ENCODE measurements at places on chromosomes 4 and X.

DNA sequence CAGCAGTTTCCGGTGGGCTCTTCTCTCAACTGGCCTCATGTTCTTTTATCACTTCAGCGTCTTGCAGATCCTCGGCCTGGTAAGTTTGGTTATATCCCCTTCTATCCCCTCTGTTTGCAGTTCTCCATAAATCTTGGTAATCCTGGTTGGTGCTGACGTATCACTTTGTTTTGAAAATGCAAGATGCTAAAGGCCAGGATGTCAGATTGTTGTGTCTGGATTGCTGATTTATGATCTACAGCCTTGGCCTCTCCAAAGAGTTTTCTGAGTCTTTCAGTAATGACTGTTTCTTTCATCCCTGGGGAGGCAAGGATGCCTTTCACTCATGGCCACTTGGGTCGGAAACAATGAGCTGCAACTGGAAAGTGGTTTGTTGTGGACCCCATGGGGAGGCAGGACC lies 146.4 kb downstream of the AMMECR1 start:
- DNase-seq: no peak

DNA sequence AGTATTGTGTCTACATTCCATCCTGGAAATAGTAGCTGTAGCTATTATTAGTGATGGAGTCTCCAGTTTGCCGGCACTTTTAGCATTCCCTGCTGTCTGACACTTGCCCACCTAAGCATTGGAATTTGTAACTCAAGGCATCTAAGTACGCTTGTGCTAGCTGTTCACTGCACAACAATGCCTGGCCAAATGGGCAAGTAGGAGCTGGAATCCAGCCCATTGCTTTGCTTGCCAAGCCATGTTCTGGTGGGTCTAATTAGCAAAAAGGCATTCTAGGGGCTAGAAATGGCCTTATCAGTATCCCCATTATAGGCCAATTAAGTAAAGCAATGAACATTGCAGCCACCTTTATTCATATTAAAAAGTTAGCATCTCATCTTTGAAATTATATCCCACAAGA lies 7.8 kb upstream of the CXXC4 start:
- no peak for DNase-seq

- no peak for DNase-seq
Observed at GRCh38 chr4:186166852-186167512, 24.4 kb upstream of the CYP4V2 start.

DNA sequence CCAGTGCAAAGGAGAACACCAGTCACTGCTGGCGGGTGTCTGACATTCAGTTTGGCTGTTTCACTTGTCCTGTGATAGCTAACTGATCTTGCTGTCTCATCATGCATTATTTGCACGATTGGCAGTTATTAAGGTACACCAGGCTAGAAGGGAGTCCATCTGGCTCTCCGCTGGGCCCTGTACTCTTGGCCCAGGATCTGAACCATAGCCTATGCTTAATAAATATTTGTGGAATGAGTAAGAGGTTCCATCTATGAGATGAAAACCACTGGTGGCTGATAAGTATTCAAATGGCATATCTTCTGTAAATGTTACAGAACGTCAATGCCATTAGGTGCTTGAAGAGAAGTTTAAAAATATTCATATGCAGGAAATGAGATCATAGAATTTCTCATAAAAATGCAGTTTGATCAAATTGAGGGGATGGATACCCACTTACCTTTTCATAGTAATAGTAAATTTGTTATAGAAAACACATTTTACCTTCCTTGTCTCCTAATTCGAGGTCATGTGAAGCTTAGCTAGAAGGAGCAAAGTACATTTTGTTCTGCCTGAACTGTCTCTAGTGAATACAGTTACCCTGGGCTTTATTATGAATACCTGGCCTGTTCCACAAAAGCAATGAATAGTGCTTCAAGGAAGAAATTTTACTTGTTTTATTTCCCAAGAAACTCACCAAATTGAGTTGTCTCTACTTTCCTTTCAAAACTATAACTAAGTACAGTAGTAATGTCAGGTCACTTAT lies 213.5 kb downstream of the CBR4 start:
- DNase-seq: no peak

DNA sequence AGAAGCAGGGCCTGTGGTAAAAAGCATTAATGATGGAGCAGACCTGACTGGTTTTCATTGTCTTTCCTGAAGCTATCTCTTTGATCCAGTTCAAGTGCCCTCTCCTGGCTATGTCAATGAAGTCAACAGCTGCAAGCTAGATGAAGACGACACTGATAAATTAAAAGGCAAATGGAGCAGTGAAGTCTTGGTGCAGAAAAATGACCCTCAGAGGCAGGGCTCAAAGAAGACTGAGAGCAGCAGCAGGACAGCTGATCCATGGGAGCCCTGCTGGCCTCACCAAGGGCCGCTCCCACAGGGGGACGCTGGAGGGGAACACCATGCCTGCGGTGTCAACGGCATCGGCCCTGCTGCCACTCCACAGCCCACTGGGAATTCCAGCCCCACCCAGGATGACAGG lies 96.2 kb downstream of the RELL1 start:
- no peak for DNase-seq

DNA sequence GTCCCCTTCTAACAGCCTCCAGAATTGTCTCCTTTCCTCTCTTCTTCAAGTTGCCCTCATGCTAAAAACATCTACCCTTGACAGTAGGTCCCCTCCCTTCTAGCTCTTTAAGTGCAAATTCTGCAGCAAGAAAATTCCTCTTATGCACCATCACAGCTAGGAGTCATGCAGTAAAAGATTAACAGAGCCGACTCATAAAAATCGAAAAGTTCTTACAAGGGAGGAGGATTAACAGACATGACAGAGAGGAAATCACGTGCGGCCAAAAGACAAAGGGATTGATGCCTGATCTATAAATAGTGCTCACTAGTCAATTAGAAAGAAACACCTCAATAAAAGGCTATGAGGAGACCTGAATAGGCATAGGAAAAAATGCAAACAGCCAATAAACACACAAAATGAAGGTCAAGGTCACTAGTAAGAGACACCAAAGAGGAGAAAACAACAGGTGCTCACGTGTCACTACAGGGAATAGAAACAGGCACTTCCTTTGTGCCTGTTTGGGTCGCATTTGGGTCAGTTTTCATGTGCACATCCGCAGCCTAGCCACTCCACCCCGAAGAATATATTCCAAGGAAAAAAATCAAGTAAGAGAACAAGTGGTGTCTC lies 3.4 kb downstream of the RNF212 start:
- DNase-seq: no peak

DNA sequence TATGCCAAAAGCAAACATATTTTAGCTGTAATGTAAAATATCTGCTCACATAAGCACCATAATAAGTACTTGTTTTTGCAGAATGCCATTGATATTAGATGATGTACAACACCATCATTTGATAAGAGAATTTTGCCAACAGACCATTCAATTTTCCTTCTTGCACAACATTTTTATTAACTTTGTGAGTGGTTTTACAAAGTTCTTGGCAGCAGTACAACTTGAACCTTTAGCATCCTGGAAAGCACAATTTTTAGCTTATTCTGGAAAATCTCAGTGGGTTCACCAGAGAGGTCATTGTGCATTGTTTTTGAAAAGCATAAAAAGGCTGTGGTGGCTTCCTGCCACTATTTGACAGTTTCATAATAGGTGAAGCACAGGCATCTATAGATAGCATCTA lies 26.4 kb upstream of the REPS2 start:
- DNase-seq: no peak

DNA sequence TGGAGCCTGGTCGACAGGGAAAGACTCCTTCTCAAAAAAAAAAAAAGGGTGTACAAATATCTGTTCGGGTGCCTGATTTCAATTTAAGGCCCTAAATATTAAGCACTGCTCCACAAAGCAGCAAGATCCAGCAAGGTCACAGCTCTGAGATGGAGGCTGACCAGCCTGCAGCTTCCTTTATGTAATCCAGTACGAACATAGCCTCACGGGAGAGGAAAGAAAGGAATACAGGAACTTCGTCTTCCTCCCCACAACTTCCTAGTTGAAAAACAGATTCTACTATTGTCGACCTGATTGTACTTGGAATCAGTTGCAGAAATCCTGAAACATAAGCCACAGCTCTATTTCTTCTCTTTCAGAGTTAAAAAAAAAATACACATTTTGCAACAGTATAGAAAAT lies 53.5 kb upstream of the TBC1D9 start:
- no peak for DNase-seq

GRCh38 chr4:110139111-110139510 lies 59.3 kb downstream of the ELOVL6 start:
- DNase-seq: no peak

DNA sequence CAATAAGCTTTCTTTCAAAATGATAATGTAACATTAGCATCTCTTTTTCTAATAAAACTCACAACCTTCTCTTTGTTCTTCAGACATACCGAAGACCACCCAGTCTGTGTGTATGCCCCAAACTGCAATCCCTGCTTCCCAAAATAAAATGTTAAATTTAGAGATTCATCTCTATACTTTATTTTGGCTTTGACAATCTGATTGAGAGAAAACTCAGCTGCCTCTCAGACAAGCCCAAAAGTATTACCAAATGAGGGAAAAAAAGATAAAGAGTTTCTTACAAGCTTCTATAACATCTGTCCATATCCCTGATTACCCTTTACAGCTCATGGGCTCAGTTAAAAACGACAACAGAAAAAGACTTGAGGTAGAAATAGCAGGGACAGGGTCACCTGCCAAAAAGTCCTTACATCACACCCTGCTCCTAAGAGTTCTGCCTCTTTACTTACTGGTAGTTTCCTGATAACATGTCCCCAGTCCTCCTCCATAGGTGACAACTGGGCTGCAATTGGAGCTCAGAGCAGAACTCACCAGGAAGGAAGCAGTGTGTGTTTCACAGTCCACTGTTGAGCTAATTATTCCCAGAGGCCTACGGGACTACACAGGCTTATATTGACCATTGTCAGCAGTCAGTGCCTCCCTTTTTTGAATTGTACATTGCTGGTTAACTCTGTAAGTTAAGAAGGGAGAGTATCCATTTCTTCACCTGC lies 70.9 kb upstream of the FAM9C start:
- no peak for DNase-seq

GRCh38 chr4:138948918-138949317 lies 66.7 kb upstream of the NOCT start:
- no peak for DNase-seq

GRCh38 chrX:3728454-3728853 lies 15.0 kb upstream of the PRKX start:
- no peak for DNase-seq

DNA sequence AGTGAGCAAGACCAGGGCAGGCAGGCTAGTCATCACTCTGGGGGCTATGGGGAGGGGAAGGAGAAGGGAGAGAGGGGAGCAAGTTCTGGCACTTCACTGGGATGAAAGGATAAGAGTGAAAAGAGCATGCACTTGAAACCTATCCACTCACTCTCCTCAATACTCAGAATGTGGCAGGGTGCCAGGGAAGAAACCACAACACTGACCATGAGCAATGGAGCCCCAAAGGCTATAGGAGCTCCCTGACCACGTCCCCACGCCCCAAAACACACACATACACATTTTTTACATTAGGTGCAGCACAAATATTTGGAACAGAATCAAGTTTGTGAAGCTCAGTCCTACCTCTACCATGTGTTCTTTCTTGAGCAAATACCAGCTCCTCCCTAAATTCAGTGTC lies 132.2 kb downstream of the IDS start:
- DNase-seq: no peak

GRCh38 chr4:172974586-172974985 lies 194.0 kb upstream of the GALNT7 start:
- DNase-seq: no peak

DNA sequence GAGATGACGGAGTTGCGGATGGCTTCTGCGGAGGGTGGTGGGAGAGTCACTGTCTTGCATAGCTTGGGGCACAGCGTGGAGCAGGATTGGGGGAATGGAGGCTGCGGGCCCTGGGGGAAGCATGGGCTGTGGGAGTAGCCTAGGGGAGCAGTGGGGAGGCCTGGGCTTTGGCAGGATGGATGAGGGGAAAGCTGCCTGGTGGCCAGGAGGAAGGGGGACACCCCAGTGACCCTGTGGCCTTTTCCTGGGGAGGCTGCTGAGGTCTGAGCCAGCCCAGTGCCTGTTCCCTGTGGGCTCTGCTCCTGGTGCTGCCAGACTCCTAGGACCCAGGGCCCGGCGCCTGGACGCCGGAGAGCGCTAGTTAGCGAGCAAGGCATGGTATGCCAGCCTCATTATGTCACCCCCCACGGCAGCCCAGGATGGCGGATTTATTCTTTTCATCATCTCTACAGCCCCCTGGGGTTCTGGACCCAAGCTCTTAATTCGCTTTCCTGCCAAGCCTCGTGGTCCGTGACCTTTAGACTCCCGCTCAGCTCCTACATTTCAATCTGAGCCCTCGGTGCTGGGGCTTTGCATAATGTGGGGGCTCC lies 39.8 kb downstream of the SORCS2 start:
- no peak for DNase-seq

DNA sequence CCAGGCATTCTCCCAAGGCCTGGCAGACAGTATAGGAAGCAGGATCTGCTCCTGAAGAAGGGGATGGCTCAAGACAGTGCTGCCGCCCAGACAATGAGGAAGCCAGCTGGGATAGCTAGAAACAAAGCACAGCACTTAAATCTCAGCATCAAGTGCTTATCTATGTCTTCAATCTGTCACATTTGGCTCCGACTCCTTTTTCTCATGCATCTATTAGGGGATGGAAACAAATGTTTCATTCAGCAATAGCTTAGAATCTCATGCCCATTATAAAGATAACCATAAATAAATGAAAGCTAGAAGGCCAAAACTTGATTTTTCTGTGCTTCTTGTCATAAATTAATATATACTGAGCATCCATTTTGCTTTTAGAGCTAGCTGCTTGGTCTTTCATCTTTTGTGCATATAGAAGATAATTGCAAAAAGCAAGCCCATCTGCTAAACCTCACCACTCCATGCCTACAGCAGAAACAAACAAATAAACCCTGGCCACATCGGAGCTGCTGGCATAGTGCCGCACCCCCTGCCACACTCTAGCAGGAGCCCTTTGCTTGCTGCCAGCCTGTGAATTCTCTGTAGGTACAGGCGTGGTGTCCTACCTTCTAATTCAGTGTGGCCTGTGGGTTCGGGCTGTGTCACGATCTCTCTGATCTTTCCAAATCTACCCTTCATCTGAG lies 75.9 kb downstream of the AASDH start:
- DNase-seq: peak; percentile 73

DNA sequence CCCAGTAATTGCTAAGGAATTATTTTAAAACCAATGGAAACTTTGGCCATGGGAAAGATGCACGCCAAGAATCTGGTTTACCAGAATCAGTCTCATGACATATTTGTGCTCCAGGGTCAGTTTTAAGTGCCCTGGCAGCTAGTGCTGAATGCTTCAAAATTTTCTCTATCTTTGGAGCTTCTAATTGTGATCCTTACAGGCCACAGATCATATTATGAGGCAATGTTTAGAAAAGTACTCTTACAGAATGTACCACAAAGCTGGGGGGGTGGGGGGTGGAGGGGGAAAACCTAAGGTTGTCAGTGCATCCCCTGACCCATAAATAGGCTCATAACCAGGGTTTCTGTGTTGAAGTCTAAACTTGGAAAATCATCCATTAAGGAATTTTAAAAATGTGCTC lies 514.5 kb downstream of the INPP4B start:
- DNase-seq: no peak

GRCh38 chrX:2500803-2501558 lies at the start of the genes DHRSX and ZBED1:
DHRSX (minus strand) TSS chrX:2500976; CDS start chrX:2500925, 51 bp downstream.
ZBED1 (minus strand) TSS chrX:2500976; CDS start chrX:2490719, 10,257 bp downstream.
- no peak for DNase-seq

All from COLO829 (cell line).